Osteocyte (in vitro differentiated cells): ENCODE measurements at places on chromosomes 3 and 15. TPM values are rescaled to one million over a fixed set of nuclear protein-coding genes. Genes with fewer than 3 reads are reported as not detected.

The GPR156 gene
- total RNA-seq: 0.24 and 0.48 TPM in 2 replicates

The SSR3 gene
- 207 and 208 TPM in 2 replicates for total RNA-seq

The PRSS50 gene
- not detected in 2 replicates for total RNA-seq

GRCh38 chr3:133944641-133945380 lies 49.1 kb upstream of the RAB6B start:
- no peaks in the 10 kb centered on the region for H3K27me3 ChIP-seq
- peaks cover 79% of the 10 kb centered on the region for H3K4me1 ChIP-seq
- DNase-seq: no peak
- H3K36me3 ChIP-seq: no peaks in the 10 kb centered on the region
- H3K4me3 ChIP-seq: peak overlapping the region; percentile 28

- H3K27me3 ChIP-seq: no peaks in the 10 kb centered on the region
- H3K4me3 ChIP-seq: no peak overlapping the region
- no peak overlapping the region for H3K27ac ChIP-seq
- H3K36me3 ChIP-seq: peaks cover 31% of the 10 kb centered on the region
These were observed 47.1 kb downstream of the TFG start for GRCh38 chr3:100756441-100756840.

DNA sequence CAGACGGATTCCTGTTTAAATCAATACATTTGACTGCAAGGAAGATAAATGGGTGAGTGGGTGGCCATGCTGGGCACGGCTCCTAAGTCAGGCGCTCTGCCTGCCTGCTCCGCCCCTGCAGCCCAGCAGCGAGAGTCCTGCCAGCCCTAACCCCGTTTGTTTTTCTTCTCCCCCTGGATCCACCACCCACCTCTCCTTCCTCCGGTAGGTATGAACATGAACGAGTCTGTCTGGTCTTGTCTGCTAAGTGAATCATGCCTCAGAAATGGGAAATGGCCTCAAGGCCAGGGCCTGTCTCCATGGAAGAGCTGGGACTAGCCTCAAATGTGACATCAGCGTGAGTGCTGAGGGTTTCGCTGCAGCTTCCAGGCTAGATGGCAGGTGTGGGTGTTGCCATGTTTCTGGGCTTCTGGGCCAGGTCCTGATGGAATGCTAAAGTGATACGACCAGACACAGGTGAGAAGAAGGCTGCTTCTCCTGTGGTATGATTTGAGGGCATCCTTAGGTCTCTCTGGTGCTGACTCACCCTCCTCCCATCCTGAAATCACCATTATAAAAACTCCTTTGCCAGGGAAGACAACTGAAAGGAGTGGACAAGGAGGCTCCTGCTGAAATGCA lies 5.6 kb upstream of the FEM1B start:
- H3K4me3 ChIP-seq: peak overlapping the region; percentile 62
- peaks cover 51% of the 10 kb centered on the region for H3K4me1 ChIP-seq
- no peak for DNase-seq
- no peaks in the 10 kb centered on the region for H3K27me3 ChIP-seq
- H3K36me3 ChIP-seq: no peaks in the 10 kb centered on the region

- no peak overlapping the region for H3K4me3 ChIP-seq
- H3K4me1 ChIP-seq: no peaks in the 10 kb centered on the region
- H3K27me3 ChIP-seq: peaks cover 2% of the 10 kb centered on the region
These were observed 157.0 kb downstream of the FGF12 start for GRCh38 chr3:192570315-192570714.
